Effector CD8-positive, alpha-beta T cell (primary cell): ENCODE measurements at places on chromosomes 5 and 9.

GRCh38 chr9:87604886-87605588 lies 107.4 kb downstream of the DAPK1 start:
- DNase-seq = no peak

DNA sequence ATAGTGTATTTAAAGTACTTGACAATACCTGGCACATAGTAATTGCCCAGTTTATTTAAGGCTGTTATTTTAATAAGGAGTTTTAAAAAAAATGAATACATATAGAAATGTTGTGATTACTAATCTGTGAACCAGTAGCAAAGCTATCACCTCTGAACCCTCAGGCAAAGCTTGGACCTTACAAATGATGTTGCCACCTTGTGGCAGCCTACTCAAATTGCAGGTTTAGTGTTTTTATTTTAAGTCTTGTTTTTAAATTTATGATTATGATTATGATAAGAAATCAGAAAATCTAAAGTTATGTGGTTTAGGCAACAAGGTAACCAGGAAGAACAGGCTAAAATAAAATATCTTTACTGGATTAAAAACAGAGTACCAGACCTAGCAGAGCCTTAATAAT lies 35.8 kb downstream of the PPARGC1B start:
- DNase-seq = no peak

GRCh38 chr5:73722231-73722630 lies 96.2 kb downstream of the ARHGEF28 start:
- DNase-seq = no peak

DNA sequence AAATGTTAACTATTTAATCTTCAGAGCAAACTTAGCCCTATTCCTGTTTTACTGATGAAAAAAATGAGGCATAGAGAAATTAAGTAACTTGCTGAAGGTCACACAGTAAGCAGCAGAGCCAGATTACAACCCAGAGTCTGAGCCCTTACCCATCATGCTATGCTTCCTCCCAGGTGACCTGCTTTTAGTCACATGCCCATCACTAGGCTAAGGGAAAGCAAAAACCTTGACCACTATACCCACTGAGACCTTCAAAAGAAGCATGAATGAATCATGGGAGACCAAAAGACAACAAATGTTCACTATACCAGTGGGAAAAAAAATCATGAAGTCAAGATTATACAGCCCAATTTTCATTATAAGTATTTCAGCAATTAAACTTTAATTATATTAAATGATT lies 5.3 kb upstream of the HAUS6 start:
- DNase-seq = no peak

DNA sequence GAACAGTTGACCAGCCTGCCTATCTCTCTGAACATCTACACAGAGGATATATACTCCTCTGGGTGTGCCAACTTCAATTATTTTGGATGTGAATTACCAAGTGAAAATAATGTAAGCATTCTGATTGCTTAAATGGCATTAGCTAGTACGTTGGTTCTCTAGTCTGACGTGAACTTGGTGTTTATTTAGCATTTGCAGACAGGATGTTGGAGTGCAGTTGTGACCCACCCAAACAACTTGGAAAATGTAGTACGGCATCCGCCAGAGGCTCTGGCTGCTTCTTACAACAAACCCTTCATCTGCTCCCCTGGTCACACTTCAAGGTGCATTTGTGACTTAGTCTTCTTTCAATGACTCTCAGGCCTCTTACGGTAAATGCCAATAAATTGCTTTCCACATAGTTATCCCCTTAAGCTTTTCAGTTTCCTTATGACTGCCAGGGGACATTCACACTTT lies 616.6 kb downstream of the PDE4D start:
- DNase-seq = no peak

DNA sequence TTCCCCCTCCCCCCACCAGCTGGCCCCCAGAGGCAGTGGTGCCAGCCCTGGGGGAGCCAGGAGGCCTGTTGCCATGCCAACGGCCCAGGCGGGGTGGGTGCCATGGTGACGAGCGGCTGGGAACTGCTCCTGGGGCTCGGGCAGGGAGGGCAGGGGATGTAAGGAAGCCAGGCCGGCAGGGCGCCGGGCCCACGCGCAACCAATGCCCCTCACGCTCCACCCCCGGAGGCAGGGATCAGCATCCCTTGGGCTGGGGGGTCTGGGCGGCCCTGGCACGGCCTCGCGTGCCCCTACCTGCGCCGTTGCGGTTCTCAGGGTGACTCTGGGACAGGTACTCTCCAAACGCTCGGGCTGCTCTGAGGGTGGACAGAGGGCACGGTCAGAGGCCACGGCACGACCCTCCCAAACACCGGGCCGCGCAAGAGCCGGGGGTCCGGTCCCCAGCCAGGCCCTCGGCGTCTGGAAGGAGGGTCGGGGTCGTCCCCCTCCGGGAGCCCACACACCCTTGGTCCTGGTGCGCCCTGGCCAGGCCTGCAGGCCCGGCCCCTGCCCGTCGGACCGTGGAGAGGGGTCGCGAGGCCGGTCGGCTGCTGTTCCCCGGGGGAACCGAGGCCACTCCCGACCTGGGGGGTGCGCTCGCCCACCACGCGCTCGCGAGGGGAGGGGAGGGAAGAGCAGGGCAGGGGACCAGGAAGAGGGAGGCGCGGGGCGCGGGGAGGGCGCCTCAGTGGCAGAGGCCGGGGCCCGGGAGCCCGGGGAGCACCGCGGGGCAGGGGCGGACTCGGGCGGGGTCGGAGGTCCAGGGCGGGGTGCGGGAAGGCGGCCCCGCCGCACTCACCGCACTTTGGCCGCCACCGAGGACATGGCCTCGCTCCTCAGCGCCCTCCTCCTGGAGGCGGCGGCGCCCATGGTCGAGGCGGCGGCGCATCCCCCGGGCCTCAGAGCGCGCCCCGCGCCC lies 661 bp downstream of the NSMF start:
- DNase-seq = no peak
